GOT3 (cell line): ENCODE measurements at places on chromosomes 6 and 20.

GRCh38 chr20:57524511-57525176 is at the start of gene CTCFL:
TSS of gene CTCFL (minus strand) at chr20:57525140. CDS start at chr20:57524205, 935 bp downstream.
- DNase-seq, result no peak

DNA sequence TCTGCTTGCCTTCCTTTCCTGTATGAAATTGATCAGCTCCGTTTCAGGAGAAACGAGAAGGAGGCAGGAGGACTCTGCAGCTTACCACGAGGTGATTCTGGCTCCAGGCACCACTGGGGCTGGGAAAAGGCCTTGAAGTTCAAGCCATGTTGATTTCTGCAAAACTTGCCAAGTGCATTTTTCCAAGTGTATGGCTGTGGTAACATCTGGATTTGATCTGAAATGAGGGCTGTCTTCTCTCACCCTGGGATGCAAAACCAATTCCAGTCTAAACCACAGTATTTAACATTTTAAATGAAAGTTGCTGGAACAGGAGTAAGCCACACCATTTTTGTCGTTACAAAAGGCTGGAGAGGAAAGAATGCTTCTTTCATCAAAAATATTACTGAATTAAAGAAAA is 36.1 kb upstream of the FAM210B start:
- no peak for DNase-seq

GRCh38 chr20:41335591-41335990 is 5.0 kb upstream of the LPIN3 start:
- DNase-seq, result no peak

GRCh38 chr6:7811441-7811840 is 85.5 kb downstream of the BMP6 start:
- no peak for DNase-seq
